ENCODE measurements at places on chromosomes 2 and 18. TPM values are rescaled to one million over a fixed set of nuclear protein-coding genes. Genes with fewer than 3 reads are reported as not detected.

- DNase-seq = peak; percentile 48
Observed at GRCh38 chr18:62716619-62717168, 1.4 kb downstream of the PHLPP1 start.

The ST8SIA5 gene
- total RNA-seq = not detected

GRCh38 chr18:54250846-54251261 lies 18.5 kb upstream of the POLI start:
- peak; percentile 50 for DNase-seq

- no peak for DNase-seq
Observed at GRCh38 chr18:54169431-54170403, 54.8 kb downstream of the MBD2 start.

- DNase-seq = no peak
Observed at GRCh38 chr2:151007365-151007764, 254.3 kb downstream of the RBM43 start.

The MYO3B gene
- not detected for total RNA-seq
